ENCODE measurements at places on chromosomes 5 and 9. TPM values are rescaled to one million over a fixed set of nuclear protein-coding genes. Genes with fewer than 3 reads are reported as not detected.

CSF1R gene
- 4.3 TPM for total RNA-seq

AFAP1L1 gene
- total RNA-seq: 14.3 TPM

DNA sequence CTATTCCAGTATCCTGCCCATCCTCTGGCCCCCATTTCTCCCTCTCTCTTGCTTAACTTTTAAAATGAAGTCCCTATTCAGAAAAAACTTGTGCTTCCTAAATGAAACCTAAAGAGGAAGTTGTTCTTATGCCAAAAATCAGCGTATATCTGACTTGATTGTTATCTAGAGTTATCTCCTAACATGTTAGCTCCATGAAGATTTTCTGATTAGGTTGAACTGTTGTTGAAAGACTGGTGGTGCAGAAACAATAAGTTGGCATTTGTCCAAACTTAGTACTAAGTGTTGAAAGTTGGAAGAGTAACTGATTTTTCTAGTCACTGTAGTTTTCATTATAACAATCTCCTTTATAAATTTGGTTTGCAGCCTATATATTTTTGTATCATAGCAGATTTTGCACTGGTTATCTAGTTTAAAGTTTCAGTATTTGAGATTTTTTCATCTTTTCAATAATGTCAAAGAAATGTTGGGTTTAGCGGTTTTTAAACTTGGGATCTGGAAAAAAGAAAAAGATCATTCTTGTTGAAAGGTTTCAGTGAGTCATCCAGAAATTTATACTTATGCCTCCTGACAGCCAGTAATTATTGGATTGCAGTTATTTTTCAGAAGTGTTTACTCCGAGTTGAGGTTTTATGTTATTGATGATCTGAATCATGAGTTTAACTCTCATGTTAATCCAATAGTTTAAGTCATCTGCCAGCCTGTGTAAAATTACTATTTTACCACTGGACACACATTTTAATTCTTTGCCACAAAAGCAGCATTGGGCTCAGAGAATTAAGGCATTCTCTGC is 60.6 kb downstream of the PAM start:
- DNase-seq: no peak

GRCh38 chr5:123299136-123299535 is 124.1 kb downstream of the CEP120 start:
- DNase-seq: no peak

WNK2 gene
- total RNA-seq: not detected

Data from RPMI7951 (cell line).